HFFc6 (cell line): ENCODE measurements at places on chromosomes 12 and 14. TPM values are rescaled to one million over a fixed set of nuclear protein-coding genes. Genes with fewer than 3 reads are reported as not detected.

CLEC4C gene
- not detected in 3 replicates for total RNA-seq

ST8SIA1 gene
- total RNA-seq: not detected in 3 replicates

PMCH gene
- total RNA-seq: not detected in 3 replicates

RIPK3 gene
- not detected in 3 replicates for total RNA-seq

SAMD15 gene
- 0.83 and 1.7 TPM in 2 replicates for total RNA-seq

INSM2 gene
- not detected in 2 replicates for total RNA-seq

SLC5A8 gene
- not detected in 3 replicates for total RNA-seq

DNA sequence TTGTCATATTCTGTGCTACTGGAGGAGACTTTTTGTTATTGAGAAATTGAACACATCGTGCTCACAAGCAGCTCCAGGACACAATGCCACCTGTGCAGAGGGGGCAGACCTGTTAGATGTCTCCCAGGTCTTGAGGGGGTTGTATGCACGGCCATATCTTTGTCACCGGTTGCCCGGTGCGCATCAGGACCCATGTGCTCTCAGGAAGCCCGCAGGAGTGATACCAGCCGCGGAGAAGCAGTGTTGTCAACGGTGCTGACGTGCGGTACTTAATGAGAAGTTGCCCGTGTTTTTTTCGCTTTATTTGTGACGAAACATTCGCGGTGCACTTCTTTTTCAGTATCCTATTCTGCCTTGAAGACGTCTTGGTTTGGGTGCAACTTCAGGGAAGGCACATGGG is 128.2 kb upstream of the RTL1 start:
- no peak overlapping the region; the same call in 1 of the 2 replicates for H3K27ac ChIP-seq
- no peak overlapping the region for H3K4me3 ChIP-seq
- 0 out of 2 replicates have a peak, but pooled peaks cover 7% of the 10 kb centered on the region for H3K4me1 ChIP-seq
- H3K36me3 ChIP-seq: peaks cover 29% of the 10 kb centered on the region
- peaks cover 49% of the 10 kb centered on the region for H3K27me3 ChIP-seq

DNA sequence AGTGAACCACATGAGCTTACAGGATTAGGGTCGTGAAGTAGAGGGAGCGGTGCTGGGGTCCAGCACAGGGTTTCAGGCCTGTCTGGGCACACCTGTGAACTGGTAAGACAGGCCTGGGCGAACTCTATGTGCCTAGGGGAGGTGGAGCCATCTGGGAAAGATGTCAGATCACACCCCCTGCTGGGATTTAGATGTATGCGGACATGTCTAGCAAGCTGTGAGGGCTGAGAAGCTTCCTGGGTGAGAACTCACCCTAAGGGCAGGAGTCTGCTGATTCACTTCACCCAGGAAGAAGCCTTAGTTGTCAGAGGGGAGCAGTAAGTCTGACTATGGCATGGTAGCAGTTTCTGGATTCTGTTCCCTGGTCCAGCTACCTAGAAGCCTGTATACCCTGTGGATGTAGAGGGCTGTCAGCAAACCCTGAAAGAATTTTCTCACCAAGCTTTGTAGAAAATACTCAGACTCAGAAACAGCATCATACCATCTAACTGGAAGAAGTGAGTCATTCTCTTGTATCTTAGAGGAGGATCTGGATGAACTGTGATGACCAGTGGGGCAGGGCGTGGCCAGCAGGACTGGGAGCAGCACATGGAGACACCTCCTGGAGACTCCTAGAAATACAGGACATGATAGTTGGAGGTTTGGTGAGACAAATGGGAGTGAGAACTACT is 11.2 kb upstream of the PYGL start:
- peak overlapping the region; percentile 81 for H3K4me3 ChIP-seq
- H3K36me3 ChIP-seq: no peaks in the 10 kb centered on the region
- DNase-seq: peak; percentile 98
- no peaks in the 10 kb centered on the region for H3K27me3 ChIP-seq
- H3K4me1 ChIP-seq: peaks cover 27% of the 10 kb centered on the region

GRCh38 chr12:19916974-19917373 is 451.4 kb upstream of the PDE3A start:
- no peaks in the 10 kb centered on the region for H3K36me3 ChIP-seq
- H3K4me1 ChIP-seq: no peaks in the 10 kb centered on the region
- no peaks in the 10 kb centered on the region; the same call in 1 of the 2 replicates for H3K27me3 ChIP-seq
- H3K4me3 ChIP-seq: no peak overlapping the region

DNA sequence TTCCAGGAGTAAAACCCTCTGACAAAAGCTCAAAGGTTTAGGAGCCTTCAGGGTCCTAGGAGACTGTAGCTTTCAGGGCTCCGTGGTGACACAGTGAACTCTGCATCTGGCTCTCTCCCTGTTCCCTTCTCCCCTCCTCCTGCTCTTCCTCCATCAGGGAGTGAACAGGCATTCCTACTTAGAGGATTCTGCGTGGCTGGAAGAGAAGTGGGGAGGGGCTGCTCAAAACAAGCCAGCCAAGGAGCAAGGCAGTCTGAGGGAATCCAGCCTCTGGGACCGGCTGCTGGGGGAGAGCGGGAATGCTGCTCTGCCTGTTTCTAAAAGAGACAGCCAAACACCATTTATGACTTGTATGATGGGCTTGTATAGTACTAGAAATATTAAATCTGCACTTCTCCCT is 49.5 kb downstream of the RBMS2 start:
- peaks cover 34% of the 10 kb centered on the region for H3K4me1 ChIP-seq
- H3K27me3 ChIP-seq: peaks cover 2% of the 10 kb centered on the region
- no peak for DNase-seq
- H3K36me3 ChIP-seq: peaks cover 24% of the 10 kb centered on the region

DNA sequence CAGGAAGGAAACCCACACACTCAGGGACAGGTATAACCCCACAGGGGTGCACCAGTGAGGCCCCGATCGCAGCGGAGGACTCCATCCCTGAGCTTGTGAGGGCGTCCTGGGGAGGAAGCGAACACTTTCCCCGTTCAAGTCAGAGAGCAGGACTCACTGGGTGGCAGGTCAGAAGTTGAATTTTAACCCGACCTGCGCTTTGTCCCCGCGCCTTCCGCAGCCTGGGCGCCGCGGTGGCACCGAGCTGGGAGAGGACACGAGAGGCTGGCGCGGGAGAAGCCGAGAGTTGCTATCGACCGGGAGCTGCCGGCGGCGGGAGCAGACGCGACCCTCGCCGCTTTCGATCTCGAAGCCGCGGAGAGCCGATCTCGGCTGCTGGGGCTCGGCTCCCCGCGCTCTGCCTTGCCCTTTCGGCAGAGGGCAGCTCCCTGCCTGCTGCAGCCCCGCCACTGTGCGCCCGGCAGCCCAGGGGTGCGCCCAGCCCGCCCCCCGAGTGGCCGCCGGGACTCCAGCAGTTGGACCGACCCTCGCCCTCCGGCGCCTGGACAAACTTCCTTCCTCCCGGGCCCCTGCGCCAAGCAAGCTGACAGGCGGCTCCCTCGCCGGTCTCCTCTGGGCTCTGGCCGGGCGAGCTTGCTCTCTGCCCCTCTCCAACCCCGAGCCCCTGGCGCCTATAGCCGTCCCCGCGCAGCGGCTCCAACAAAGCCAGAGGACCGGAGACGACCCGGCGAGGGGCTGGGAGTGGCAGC is 918 bp downstream of the LIN7A start:
- peak overlapping the region; percentile 98 for H3K4me3 ChIP-seq
- peaks cover 2% of the 10 kb centered on the region for H3K27me3 ChIP-seq
- no peaks in the 10 kb centered on the region for H3K36me3 ChIP-seq
- H3K27ac ChIP-seq: peak overlapping the region; percentile 74
- no peak for DNase-seq
- peaks cover 61% of the 10 kb centered on the region for H3K4me1 ChIP-seq

GRCh38 chr12:120825337-120825736 is 78.8 kb downstream of the SPPL3 start:
- H3K36me3 ChIP-seq: no peaks in the 10 kb centered on the region
- H3K4me1 ChIP-seq: no peaks in the 10 kb centered on the region
- H3K27me3 ChIP-seq: no peaks in the 10 kb centered on the region
- H3K4me3 ChIP-seq: no peak overlapping the region
- H3K27ac ChIP-seq: no peak overlapping the region

GRCh38 chr12:11875414-11875935 is 195.3 kb upstream of the BCL2L14 start:
- 0 out of 2 replicates have a peak, but pooled peaks cover 2% of the 10 kb centered on the region for H3K36me3 ChIP-seq
- no peak overlapping the region for H3K4me3 ChIP-seq
- H3K27ac ChIP-seq: no peak overlapping the region
- H3K4me1 ChIP-seq: peaks cover 55% of the 10 kb centered on the region
- DNase-seq: no peak
- 0 out of 2 replicates have a peak, but pooled peaks cover 2% of the 10 kb centered on the region for H3K27me3 ChIP-seq

GRCh38 chr12:50550530-50551223 is 45.9 kb downstream of the DIP2B start:
- H3K4me3 ChIP-seq: no peak overlapping the region
- H3K27ac ChIP-seq: peak overlapping the region; percentile 27; the same call in 1 of the 2 replicates
- no peak for DNase-seq
- peaks cover 10% of the 10 kb centered on the region for H3K36me3 ChIP-seq
- H3K4me1 ChIP-seq: peaks cover 35% of the 10 kb centered on the region
- H3K27me3 ChIP-seq: no peaks in the 10 kb centered on the region

DNA sequence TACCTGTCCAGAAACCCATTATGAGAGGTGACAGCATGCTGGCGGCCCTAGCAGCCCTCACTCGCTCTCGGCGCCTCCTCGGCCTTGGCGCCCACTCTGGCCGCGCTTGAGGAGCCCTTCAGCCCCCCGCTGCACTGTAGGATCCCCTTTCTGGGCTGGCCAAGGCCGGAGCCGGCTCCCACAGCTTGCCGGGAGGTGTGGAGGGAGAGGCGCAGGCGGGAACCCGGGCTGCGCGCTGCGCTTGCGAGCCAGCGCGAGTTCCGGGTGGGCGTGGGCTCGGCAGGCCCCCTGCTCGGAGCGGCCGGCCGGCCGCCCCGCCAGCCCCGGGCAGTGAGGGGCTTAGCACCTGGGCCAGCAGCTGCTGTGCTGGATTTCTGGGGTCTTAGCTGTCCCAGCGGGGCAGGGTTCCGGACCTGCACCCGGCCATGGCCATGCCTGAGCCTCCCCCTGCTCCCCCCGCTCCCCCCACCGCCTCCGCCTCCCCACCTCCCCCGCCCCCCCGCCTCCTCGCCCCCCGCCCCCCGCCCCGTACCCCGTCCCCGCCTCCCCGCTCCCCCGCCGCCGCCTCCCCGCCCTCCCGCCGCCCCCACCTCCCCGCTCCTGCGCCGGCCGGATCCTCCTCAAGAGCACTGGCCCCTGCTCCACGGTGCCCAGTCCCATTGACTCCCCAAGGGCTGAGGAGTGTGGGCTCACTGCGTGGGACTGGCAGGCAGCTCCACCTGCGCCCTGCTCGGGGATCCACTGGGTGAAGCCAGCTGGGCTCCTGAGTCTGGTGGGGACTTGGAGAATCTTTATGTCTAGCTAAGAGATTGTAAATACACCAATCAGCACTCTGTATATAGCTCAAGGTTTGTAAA is 163.1 kb downstream of the KLHL28 start:
- no peaks in the 10 kb centered on the region for H3K36me3 ChIP-seq
- no peak overlapping the region for H3K27ac ChIP-seq
- H3K4me1 ChIP-seq: no peaks in the 10 kb centered on the region
- H3K27me3 ChIP-seq: no peaks in the 10 kb centered on the region
- no peak for DNase-seq
- no peak overlapping the region for H3K4me3 ChIP-seq
